ENCODE measurements at places on chromosomes 3 and 15.

- no peaks in the 10 kb centered on the region for H3K36me3 ChIP-seq
- H3K4me3 ChIP-seq, result peak overlapping the region; percentile 89
- H3K27ac ChIP-seq, result peak overlapping the region; percentile 94
- no peaks in the 10 kb centered on the region for H3K4me1 ChIP-seq
- no peaks in the 10 kb centered on the region for H3K27me3 ChIP-seq
Measured at GRCh38 chr3:98733053-98733811, 29.9 kb upstream of the ST3GAL6 start.

- H3K36me3 ChIP-seq, result no peaks in the 10 kb centered on the region
- H3K27me3 ChIP-seq, result no peaks in the 10 kb centered on the region
- H3K4me1 ChIP-seq, result no peaks in the 10 kb centered on the region
- H3K4me3 ChIP-seq, result no peak overlapping the region
- H3K27ac ChIP-seq, result no peak overlapping the region
Measured at GRCh38 chr15:63852407-63852806, 18.7 kb upstream of the HERC1 start.

DNA sequence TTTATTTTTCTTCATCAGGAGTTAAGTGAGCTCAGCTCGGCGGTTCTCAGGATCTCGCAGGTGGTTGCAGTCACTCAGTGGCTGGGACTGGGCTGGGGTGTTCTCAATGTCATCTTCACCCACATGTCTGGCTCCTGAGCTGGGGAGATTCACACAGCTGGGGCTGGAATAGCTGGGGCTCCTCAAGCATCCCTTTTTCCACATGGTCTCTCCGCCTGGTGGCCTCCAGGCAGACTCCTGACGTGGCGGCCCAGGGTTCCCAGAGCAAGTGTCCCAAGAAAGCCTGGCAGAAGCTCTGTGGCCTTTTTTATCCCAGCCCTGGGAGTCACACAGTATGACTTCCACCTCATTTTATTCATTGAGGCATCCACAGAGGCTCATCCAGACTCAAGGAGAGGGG, 84.1 kb upstream of the ANKRD34C start:
- H3K27ac ChIP-seq, result no peak overlapping the region
- no peak overlapping the region for H3K4me3 ChIP-seq
- H3K36me3 ChIP-seq, result no peaks in the 10 kb centered on the region
- H3K4me1 ChIP-seq, result no peaks in the 10 kb centered on the region
- H3K27me3 ChIP-seq, result no peaks in the 10 kb centered on the region

DNA sequence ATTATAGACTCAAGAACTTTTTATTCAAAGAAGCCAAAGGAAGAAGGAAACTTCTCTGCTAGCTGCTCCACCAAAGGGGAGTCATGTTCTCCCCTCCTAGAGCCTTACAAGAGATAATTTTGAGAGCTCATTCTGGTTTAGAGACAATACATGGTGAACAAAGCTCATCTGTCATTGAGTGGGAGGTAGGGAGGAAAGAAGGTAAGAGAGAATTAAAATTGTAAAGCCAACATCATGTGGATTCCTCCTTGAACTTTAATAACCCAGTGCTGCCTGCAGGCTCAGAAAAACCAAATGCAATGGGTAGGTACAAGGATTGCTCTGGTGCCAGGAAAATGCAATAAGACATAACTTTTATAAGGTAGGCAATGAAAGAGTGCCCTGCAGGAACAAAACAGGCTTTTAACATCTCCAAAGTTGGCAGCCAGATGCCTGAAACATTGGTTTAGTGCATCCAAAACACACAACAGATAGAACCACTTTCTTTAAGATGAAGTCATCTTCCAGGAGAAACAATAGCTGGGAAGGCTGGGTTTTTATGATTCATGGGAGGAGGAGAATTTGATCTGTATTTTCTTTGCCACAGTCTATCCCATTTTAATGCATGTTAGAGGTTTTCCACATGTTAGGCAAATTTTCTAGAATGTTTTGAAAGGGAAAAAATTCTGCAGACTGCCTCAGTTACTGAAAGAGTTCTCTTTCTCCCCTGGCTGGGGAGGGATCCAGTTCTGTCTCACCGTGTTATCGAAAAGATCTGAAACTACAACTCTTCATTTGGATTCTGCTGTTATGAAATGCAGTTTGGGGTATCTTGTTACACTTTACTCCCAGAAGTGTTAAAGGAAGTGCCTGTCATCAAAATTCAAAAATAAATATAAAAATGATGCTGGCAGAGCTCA, 11.3 kb upstream of the ARHGEF3 start:
- H3K27ac ChIP-seq, result no peak overlapping the region
- no peaks in the 10 kb centered on the region for H3K36me3 ChIP-seq
- no peaks in the 10 kb centered on the region for H3K4me1 ChIP-seq
- H3K27me3 ChIP-seq, result no peaks in the 10 kb centered on the region
- no peak for DNase-seq

DNA sequence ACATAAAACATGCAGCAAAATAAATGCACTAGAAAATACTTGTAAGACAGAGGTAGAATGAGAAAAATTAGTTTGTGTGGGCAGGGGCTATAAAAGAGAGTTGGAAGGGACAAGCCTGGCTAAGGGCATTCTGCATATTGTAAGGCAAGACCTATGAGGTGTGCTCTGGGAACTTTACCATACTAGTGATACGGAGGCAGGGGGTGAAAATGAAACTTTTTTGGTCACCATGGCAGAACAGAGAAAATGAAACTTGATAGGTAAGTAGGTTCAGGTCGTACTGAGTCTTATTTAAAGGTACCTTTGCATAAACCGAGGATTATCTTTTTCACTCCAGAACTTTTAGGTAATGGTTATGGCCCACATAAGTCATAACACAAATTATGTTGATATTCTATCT, 74.7 kb upstream of the ACKR4 start:
- peak overlapping the region; percentile 2 for H3K27ac ChIP-seq
- peaks cover 58% of the 10 kb centered on the region for H3K36me3 ChIP-seq
- DNase-seq, result no peak
- no peaks in the 10 kb centered on the region for H3K27me3 ChIP-seq
- H3K4me1 ChIP-seq, result no peaks in the 10 kb centered on the region

- peak within 1 kb of the TSS; percentile 97 for H3K27ac ChIP-seq
- H3K4me1 ChIP-seq, result peaks cover 7% of the 10 kb centered on the region
- peak within 1 kb of the TSS; percentile 88 for H3K4me3 ChIP-seq
- H3K36me3 ChIP-seq, result peaks cover 31% of the 10 kb centered on the region
- H3K27me3 ChIP-seq, result no peaks in the 10 kb centered on the region
Measured at GRCh38 chr3:184337399-184337714, at the start of gene FAM131A. Gene FAM131A, plus strand, starts transcription at chr3:184337600. Its CDS starts 31 bp downstream, at chr3:184337631.

- H3K27ac ChIP-seq, result no peak overlapping the region
- no peaks in the 10 kb centered on the region for H3K4me1 ChIP-seq
- no peaks in the 10 kb centered on the region for H3K36me3 ChIP-seq
- no peak for DNase-seq
Measured at GRCh38 chr3:64399205-64399800, 174.0 kb upstream of the PRICKLE2 start.

DNA sequence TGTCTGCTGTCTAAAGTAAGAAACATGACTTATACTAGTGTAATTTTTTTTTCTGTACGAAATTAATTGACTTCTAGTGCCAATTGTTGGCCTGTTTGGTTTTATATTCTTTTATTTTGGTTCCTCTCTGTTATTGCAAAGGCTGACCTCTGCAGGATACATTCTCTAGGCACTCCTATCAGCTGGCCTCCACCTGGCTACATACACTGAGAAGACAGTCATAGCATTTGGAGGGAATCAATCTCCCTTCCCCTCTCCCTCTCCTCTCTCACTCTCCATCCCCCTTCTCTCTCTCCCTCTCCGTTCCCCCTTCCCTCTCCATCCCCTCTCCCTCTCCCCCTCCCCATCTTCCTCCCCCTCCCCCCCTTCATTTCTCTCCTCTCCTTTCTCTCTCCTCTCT, 116.7 kb downstream of the MCTP2 start:
- H3K27me3 ChIP-seq, result no peaks in the 10 kb centered on the region
- H3K4me3 ChIP-seq, result no peak overlapping the region
- no peak for DNase-seq
- no peak overlapping the region for H3K27ac ChIP-seq

- H3K36me3 ChIP-seq, result no peaks in the 10 kb centered on the region
- peaks cover 39% of the 10 kb centered on the region for H3K4me1 ChIP-seq
- H3K4me3 ChIP-seq, result no peak overlapping the region
- peak overlapping the region; percentile 82 for H3K27ac ChIP-seq
- DNase-seq, result no peak
- no peaks in the 10 kb centered on the region for H3K27me3 ChIP-seq
Measured at GRCh38 chr3:177772908-177773557, 575.8 kb upstream of the TBL1XR1 start.

DNA sequence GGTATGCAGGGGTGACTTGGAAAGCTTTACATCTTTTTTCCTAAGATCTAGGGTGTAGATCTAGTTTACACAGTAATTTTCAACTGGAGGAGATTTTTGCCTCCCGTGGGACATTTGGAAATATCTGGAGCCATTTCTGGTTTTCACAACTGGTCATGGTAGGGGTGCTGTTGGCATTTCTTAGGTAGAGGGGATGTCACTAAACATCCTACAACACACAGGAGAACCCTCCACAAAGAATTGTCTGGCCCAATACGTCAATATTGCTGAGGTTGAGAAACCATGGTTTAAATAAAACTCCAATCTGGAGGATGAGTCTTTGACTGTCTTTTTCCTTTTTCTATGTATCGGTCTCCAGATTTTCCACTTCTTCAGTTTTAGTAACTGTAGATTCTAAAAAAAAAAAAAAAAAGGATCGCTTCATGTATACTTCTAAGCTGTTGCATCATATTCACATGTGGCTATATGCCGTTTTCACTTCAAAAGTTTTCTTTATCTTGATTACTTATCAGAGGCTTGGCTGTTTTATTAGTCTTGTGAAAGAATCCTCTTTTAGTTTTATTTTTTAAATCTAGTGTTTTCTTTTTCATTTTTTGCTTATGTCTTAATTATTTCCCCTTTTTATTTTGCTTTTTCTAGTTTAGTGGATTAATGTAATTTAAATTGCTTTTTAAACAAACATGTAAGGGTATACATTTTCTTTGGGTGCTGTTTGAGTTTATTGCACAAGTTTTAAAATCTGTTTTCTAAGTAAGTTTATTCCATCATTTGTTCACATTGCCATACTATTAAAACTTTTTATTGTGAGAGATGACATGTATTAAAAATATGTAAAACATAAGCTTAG, 21.2 kb downstream of the UBE2Q2 start:
- no peak overlapping the region for H3K27ac ChIP-seq
- peaks cover 2% of the 10 kb centered on the region for H3K36me3 ChIP-seq
- no peak for DNase-seq
- no peaks in the 10 kb centered on the region for H3K27me3 ChIP-seq
- H3K4me3 ChIP-seq, result no peak overlapping the region

- H3K27ac ChIP-seq, result no peak overlapping the region
- H3K4me1 ChIP-seq, result no peaks in the 10 kb centered on the region
- no peaks in the 10 kb centered on the region for H3K27me3 ChIP-seq
- DNase-seq, result no peak
- H3K4me3 ChIP-seq, result no peak overlapping the region
- peaks cover 9% of the 10 kb centered on the region for H3K36me3 ChIP-seq
Measured at GRCh38 chr15:40787344-40787841, 17.6 kb downstream of the C15orf62 start.

GRCh38 chr3:157718800-157719199, 215.6 kb upstream of the VEPH1 start:
- DNase-seq, result no peak
- no peak overlapping the region for H3K4me3 ChIP-seq

DNA sequence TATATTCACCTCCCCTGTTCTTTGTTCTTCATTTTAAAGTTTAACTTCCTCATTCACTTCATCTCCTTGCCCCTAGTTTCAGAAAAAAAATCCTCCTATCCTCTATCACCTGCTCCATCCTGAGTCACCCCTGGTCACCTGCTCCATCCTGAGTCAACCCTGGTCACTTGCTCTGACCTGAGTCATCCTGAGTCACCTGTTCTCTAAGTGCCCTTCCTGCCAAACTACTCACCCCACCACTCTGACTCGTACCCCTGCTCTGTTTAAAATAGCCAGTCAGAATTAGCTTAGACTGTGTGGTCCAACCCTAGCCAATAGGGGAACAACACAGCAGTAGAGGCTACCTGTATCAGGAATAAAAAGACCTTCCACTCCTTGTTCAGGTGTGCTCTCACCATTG, 716.9 kb downstream of the ZBBX start:
- DNase-seq, result no peak
- no peak overlapping the region for H3K27ac ChIP-seq
- no peaks in the 10 kb centered on the region for H3K4me1 ChIP-seq
- H3K36me3 ChIP-seq, result no peaks in the 10 kb centered on the region

- no peaks in the 10 kb centered on the region for H3K27me3 ChIP-seq
- no peak for DNase-seq
- H3K4me1 ChIP-seq, result no peaks in the 10 kb centered on the region
- no peaks in the 10 kb centered on the region for H3K36me3 ChIP-seq
- no peak overlapping the region for H3K4me3 ChIP-seq
- no peak overlapping the region for H3K27ac ChIP-seq
Measured at GRCh38 chr3:135226057-135226456, 431.0 kb downstream of the EPHB1 start.

Measured in ascending aorta (tissue), 2 donors.